ENCODE measurements at places on chromosomes 5 and 9.

- no peak for DNase-seq
These were observed 100.5 kb downstream of the TLE4 start for GRCh38 chr9:79672236-79672635.

DNA sequence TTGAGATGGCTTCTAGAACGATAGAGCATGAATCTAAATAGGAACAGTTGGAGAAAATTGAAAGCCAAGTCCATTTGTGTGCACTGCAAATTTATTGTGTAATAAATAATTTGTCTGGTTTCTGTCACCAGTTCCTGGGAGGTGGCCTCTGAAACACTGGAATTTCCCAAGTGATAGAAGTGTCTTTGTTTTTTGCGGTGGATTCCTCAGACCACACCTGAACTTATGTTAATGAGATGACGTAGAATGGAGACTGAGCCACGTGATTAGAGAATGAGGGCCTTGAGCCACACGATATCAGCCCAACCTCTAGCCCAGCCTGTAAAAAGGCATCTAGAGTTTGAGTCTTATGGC, 105.1 kb downstream of the MSX2 start:
- no peak for DNase-seq

DNA sequence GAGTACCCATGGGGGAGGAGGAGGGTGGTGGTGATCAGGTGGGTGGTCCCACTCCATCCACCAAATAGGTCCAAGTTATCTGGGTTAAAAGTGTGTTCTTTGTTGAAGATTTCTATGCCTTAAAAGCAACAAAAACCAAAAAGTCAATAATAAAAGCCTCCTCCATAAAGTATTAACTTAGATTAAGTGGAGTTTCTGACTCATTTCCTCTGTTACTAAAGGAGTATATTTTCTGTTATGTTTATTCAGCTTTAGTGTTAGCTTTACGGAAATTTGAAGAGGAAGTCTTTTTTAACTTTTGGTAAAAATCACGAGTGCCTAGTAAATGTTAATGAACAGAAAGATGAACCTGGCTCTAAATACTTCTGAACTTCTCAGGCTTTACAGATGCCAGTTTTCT, 17.8 kb downstream of the FBXO38 start:
- no peak for DNase-seq

- no peak for DNase-seq
These were observed 217.8 kb upstream of the TLE4 start for GRCh38 chr9:79353856-79354520.

- peak; percentile 7 for DNase-seq
These were observed 327.8 kb downstream of the TMEM167A start for GRCh38 chr5:82749461-82749820.

GRCh38 chr9:37515620-37516258, 30.0 kb downstream of the POLR1E start:
- DNase-seq, result no peak

Measured in hematopoietic multipotent progenitor cell treated with erythropoietin and hydrocortisone succinate and interleukin-3 and kit ligand, for 6 days (in vitro differentiated cells).